ENCODE measurements at places on chromosomes 16 and 17. TPM values are rescaled to one million over a fixed set of nuclear protein-coding genes. Genes with fewer than 3 reads are reported as not detected.
A peak's percentile ranks its signal among the peaks of the same experiment; 100 is the strongest.

GRCh38 chr17:76040376-76040775 is 13.3 kb upstream of the EVPL start:
- H3K4me3 ChIP-seq: no peak overlapping the region
- peaks cover 40% of the 10 kb centered on the region for H3K36me3 ChIP-seq
- no peaks in the 10 kb centered on the region for H3K27me3 ChIP-seq
- no peak overlapping the region for H3K27ac ChIP-seq

GRCh38 chr16:7976125-7976524 is 614.2 kb downstream of the TMEM114 start:
- H3K36me3 ChIP-seq: no peaks in the 10 kb centered on the region
- no peaks in the 10 kb centered on the region for H3K27me3 ChIP-seq
- H3K27ac ChIP-seq: no peak overlapping the region
- no peaks in the 10 kb centered on the region for H3K4me1 ChIP-seq
- DNase-seq: no peak

DNA sequence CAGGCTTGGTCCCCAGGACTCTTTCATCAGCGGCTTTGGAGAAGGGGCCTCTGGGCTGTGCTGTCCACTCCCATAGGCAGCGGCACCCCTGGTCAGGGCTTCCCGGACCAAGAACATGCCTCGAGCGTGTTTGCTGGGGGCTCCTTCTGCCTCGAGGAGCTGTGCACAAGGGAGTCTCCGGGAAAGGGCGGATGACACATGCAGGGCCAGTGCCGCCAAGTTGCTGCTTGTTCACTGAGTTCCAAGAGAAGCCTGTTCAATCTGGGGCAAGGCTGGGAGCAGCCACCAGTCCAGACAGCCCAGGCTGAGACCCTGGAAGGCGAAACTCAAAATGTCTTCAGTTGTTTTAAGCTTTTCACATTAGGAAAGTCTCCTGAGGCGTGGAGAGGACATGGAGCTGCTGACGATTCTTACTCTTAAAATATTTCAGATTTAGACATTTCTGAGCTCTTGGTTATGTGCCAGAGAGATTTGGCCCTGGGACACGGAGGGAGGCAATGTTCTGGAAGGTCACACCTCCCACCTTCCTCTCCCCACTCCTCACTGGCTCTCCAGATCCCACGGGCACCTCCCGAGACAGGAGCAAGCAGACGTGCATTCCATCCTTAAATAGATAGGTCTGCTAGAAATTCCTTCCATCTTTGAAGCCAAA is 84.5 kb upstream of the ZNF469 start:
- no peak overlapping the region for H3K4me3 ChIP-seq
- H3K27ac ChIP-seq: no peak overlapping the region
- peaks cover 22% of the 10 kb centered on the region for H3K4me1 ChIP-seq
- H3K27me3 ChIP-seq: peaks cover 35% of the 10 kb centered on the region

DNA sequence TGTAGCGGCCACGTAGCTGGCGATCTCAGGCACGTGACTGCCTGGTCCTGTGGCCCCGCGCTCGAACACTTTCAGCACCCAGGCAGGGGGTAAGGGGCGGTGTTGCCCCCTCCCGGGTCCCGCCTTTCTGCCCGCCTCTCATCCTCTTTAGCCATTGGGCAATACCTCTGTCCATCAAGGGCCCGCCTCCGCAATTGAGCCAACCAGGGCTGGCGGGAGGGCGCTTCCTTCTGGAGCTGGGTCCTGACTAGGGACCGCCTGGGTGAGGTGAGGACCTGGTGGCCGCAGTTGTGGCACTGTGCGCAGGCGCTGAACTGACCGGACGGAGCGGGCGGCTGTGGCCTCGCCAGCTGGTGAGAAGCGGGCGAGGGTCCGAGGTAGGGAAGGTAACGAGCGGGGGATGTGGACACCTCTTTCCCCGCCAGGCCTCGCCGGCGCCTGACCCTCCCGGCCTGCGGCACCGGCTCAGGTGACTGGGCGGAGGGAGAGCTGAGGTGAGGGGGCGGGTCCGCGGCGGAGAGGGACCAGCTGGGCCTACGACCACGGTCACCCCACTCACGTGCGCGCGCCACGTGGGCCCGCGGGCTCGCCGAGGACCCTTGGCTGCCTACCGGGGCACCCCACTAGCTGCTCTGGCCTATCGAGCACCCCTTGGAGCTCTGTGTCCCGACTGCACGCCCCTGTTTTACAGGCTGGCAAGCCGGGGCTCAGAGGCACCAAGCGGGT is at the start of gene PDP2:
TSS of gene PDP2 (plus strand) at position 228 of the 726 bp plus-strand sequence. CDS start 3,770 bp downstream, outside the sequence.
- peak within 1 kb of the TSS; percentile 83 for H3K4me3 ChIP-seq
- DNase-seq: peak; percentile 75
- peaks cover 28% of the 10 kb centered on the region for H3K36me3 ChIP-seq
- H3K27ac ChIP-seq: peak within 1 kb of the TSS; percentile 68
- no peaks in the 10 kb centered on the region for H3K4me1 ChIP-seq
- no peaks in the 10 kb centered on the region for H3K27me3 ChIP-seq

GRCh38 chr16:51510416-51510815 is 359.3 kb upstream of the SALL1 start:
- H3K4me3 ChIP-seq: no peak overlapping the region
- H3K4me1 ChIP-seq: no peaks in the 10 kb centered on the region
- DNase-seq: no peak
- H3K36me3 ChIP-seq: no peaks in the 10 kb centered on the region
- no peak overlapping the region for H3K27ac ChIP-seq

Gene ENKD1
- total RNA-seq: 11.6 TPM

DNA sequence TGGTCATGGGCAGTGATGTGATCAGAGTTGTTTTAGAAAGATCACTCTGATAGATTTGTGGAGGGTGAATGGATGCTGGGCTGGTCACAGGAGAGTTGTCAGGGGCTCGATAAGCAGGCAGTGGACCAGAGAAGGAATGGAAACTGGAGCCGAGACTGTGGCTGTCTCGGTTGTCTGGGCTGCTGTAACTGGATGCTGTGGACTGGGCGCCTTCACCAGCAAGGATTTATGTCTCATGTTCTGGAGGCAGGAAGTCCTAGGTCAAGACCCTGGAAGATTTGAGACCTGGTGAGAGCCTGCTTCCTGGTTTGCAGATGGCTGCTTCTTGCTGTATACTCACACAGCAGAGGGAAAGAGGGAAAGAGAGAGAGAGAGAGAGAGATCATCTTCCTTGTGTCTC is 203.6 kb downstream of the HS3ST4 start:
- H3K4me3 ChIP-seq: no peak overlapping the region
- no peak for DNase-seq
- no peaks in the 10 kb centered on the region for H3K27me3 ChIP-seq
- H3K27ac ChIP-seq: no peak overlapping the region

Gene HOXB13
- not detected for total RNA-seq

Gene FA2H
- 4.0 TPM for total RNA-seq

GRCh38 chr17:8910969-8911604 is 43.6 kb upstream of the PIK3R6 start:
- H3K27ac ChIP-seq: no peak overlapping the region
- H3K4me1 ChIP-seq: no peaks in the 10 kb centered on the region
- no peaks in the 10 kb centered on the region for H3K27me3 ChIP-seq
- DNase-seq: no peak
- H3K4me3 ChIP-seq: no peak overlapping the region

GRCh38 chr16:70433458-70434103 is 5.3 kb downstream of the ST3GAL2 start:
- no peak overlapping the region for H3K4me3 ChIP-seq
- peaks cover 68% of the 10 kb centered on the region for H3K4me1 ChIP-seq
- H3K27me3 ChIP-seq: no peaks in the 10 kb centered on the region
- H3K27ac ChIP-seq: no peak overlapping the region

- no peak overlapping the region for H3K27ac ChIP-seq
- H3K4me3 ChIP-seq: no peak overlapping the region
- no peaks in the 10 kb centered on the region for H3K4me1 ChIP-seq
- H3K27me3 ChIP-seq: no peaks in the 10 kb centered on the region
These were observed 114.5 kb downstream of the CPPED1 start for GRCh38 chr16:12688951-12689850.

- no peak for DNase-seq
- no peaks in the 10 kb centered on the region for H3K36me3 ChIP-seq
- no peaks in the 10 kb centered on the region for H3K4me1 ChIP-seq
- H3K27ac ChIP-seq: no peak overlapping the region
- no peak overlapping the region for H3K4me3 ChIP-seq
These were observed 116.8 kb upstream of the SOX9 start for GRCh38 chr17:72004011-72004427.

GRCh38 chr17:17109907-17110306 is 67.7 kb downstream of the MPRIP start:
- H3K27me3 ChIP-seq: no peaks in the 10 kb centered on the region
- H3K27ac ChIP-seq: peak overlapping the region; percentile 55
- peaks cover 9% of the 10 kb centered on the region for H3K36me3 ChIP-seq
- peaks cover 61% of the 10 kb centered on the region for H3K4me1 ChIP-seq
- no peak overlapping the region for H3K4me3 ChIP-seq

DNA sequence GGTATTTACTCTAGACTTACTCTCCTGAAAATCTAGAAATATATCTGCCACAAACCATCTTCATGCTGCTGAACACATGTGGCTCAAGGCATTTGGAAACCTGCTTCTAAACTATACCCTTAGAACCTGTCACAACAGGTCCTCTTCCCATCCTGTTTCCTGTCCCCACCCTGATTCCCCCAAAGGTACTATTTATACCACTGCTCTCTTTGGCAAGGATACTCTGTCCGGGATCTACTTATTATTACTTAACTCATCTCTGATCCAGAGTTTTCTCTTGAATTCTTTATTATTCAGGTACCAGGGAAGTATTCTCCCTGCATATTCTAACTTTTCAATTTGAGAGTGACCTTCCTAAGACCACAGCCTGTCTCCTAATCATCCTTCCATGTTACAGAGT is 33.4 kb downstream of the TRAF4 start:
- no peaks in the 10 kb centered on the region for H3K36me3 ChIP-seq
- DNase-seq: no peak
- H3K4me3 ChIP-seq: no peak overlapping the region
- peaks cover 5% of the 10 kb centered on the region for H3K4me1 ChIP-seq
- H3K27me3 ChIP-seq: no peaks in the 10 kb centered on the region
- H3K27ac ChIP-seq: no peak overlapping the region

DNA sequence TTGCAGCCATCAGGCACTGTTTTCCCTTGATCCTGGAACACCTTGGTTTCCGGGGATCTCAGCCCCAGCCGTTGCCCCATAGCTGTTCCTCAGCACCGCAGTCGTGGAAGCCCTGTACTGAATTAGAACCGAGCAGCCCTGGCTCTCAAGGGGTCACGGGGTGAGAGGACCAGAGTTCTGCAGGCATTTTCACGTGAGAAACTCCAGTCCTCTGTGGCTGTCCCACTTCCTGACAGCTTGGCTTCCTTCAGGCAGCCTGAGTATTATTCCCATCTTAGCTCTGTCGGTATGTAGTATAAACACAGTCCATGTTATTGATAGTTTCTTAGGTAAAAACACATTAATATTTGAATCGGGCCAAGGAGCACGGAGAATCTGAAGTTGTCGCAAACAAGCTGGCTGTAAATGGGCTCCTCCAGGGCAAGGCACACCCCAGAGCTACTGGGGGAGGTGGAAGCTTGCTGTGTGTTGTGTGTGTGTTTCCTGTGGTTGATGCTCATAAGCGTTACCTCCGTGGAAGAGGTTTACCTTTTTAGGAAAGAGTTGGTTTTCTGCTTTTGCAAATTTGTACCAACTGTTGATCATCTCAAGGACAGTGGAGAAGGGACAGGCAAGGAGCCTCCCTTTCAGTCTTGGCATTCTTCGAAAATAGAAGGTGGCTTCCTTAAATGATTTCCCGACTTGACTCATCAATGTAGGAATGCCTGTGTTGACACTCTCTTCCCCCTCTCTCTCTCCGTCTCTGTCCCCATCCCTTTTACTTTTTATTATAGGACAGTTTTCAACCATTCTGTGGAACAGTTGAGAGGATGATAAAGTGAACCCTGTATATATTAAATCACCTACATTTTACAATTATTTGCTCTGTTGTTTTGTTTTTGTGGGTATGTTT is 208.9 kb upstream of the CHMP6 start:
- no peaks in the 10 kb centered on the region for H3K27me3 ChIP-seq
- peaks cover 21% of the 10 kb centered on the region for H3K36me3 ChIP-seq
- peaks cover 37% of the 10 kb centered on the region for H3K4me1 ChIP-seq
- no peak overlapping the region for H3K4me3 ChIP-seq
- no peak for DNase-seq

- DNase-seq: no peak
- H3K36me3 ChIP-seq: no peaks in the 10 kb centered on the region
- peaks cover 40% of the 10 kb centered on the region for H3K4me1 ChIP-seq
- H3K4me3 ChIP-seq: no peak overlapping the region
These were observed 10.3 kb downstream of the SLC47A2 start for GRCh38 chr17:19705771-19706770.

Gene CLDN7
- 411 TPM for total RNA-seq

DNA sequence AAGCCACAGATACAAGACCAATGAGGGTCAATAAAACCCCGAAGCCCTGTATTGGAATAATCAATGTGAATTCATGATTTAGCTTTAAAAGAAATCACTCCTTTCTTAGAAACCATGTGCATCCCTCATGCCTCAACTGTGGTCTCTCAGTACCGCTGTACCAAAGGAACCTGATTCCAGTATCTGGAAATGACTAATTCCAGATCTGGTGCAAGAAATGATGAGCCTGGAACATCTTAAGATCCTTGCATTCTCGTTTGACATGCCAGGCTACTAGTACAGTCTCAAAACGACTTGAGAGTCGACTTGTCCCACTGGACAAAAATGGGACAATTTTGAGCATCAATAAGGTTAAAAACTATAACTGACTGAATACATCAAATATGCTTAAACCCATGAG is 21.2 kb downstream of the USP31 start:
- peak overlapping the region; percentile 84 for H3K27ac ChIP-seq
- no peak for DNase-seq
- H3K4me3 ChIP-seq: no peak overlapping the region
- H3K4me1 ChIP-seq: peaks cover 76% of the 10 kb centered on the region

DNA sequence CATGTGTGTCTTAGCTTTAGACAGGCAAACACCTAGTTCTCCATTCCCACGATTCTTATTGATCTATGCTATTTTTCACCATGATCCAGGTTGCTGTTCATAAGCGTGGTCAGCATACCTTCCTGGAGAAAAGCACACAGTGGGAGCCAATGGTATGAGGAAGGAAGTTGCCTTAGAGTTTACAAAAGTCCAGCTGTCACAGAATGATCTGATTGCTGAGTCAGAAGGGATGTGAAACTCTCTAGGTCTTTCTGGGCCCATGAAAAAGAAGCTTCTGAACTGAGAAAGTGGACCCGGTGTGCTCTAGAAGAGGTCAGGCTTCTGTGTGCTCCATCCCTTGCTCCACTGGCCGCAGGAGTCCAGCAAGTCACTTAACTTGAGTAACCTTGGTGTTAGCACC is 71.0 kb upstream of the CCL1 start:
- no peaks in the 10 kb centered on the region for H3K36me3 ChIP-seq
- no peaks in the 10 kb centered on the region for H3K27me3 ChIP-seq
- no peak overlapping the region for H3K27ac ChIP-seq
- no peak overlapping the region for H3K4me3 ChIP-seq
- DNase-seq: no peak

- H3K4me1 ChIP-seq: peaks cover 3% of the 10 kb centered on the region
- no peak overlapping the region for H3K4me3 ChIP-seq
- DNase-seq: no peak
- H3K27me3 ChIP-seq: peaks cover 17% of the 10 kb centered on the region
- no peak overlapping the region for H3K27ac ChIP-seq
- no peaks in the 10 kb centered on the region for H3K36me3 ChIP-seq
These were observed 104.6 kb downstream of the SEC14L1 start for GRCh38 chr17:77245162-77245926.

Gene C17orf78
- not detected for total RNA-seq

Gene MVP
- 133 TPM for total RNA-seq
